ENCODE measurements at places on chromosomes 5 and 9.

GRCh38 chr5:73267766-73268435, 94.9 kb downstream of the TMEM174 start:
- no peak for DNase-seq

DNA sequence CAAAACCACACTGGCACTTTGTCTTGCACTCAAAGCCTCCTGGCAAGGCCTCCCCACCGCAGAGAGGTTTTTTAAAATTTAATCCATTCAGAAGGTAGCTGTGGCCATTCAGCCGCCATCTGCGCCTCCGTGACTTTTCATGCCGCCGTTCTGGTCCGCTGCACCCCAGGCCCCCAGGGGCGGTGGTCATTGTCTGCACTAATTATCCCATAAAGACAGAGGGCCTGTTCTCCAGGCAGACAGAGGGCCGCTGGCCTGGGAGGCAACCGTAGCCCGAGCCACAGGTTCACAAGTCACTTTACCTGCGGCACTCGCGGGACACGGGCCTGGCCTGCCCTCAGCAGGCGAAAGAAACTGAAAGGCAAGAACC, 49.4 kb downstream of the EXD3 start:
- no peak for DNase-seq

DNA sequence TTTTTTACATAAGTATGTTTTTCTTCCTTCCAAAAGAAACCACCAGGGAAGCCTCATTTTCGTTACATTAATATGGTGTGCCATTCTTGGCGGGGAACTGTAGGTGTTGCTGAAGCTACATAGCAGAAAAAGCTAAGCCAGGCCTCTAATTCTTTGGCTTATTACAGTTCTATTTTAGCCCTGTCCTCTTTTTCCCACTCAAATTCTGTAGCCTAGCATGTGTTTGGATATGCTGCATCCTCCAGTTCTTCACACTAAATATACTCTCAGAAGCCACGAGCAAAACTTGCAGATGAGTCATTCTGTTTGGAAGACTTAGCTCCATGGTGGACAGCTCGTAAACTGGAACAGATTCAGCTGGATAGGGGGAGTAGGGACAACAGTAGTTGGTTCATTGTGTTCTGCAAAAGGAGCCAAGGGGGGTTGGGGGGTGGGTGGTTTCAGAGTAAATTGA, 369.4 kb downstream of the TMEM161B start:
- peak; percentile 9 for DNase-seq

GRCh38 chr5:78768781-78769380, 120.3 kb upstream of the LHFPL2 start:
- DNase-seq: no peak

DNA sequence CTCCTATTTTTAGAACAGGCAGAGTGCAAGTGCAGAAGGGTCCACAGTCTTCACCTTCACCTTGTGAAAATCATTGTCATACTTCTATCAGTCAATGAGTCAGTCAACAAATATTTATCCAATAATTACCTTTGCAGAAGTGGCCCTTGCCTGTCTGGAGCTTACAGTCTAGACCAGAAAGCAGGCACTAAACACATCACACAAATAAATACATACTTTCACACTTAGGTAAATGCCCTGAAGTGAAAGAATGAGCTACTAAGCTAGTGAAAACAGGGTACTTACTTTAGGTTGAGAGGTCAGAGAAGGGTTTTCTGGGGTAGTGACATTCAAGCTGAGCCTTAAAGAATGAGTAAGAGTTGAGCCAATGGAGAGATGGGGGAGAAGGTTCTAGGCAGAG, 421.9 kb upstream of the ADAMTSL1 start:
- DNase-seq: no peak

DNA sequence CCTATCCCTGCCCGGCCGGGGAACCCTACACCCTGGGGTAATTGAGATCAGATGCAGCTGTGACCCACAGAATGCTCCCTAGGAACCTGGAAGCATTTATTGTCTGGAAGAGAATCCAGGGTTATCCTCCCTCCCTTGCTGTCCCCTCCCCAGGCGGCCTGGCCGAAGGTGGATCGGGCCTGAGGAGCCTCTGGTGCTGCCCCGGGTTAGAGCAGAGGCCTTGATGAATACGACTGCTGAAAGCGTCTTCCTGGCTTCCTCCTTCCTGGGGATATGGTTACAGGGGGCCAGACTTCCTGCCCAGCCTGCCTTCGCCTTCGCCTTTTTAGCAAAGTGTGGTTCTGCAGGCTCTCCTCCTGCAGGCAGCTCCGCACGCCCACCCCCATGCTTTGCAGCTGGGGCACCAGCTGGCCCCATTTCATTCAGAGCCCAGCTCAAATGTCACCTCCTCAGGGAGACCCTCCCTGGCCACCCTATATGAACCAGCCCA, 22.5 kb upstream of the PTGS1 start:
- DNase-seq: no peak

- no peak for DNase-seq
These were observed 58.6 kb downstream of the PCDHGC5 start for GRCh38 chr5:141547488-141547887.

GRCh38 chr5:153490118-153491037, at the start of gene GRIA1:
Gene GRIA1, plus strand, starts transcription at chr5:153490670.
- DNase-seq: no peak

DNA sequence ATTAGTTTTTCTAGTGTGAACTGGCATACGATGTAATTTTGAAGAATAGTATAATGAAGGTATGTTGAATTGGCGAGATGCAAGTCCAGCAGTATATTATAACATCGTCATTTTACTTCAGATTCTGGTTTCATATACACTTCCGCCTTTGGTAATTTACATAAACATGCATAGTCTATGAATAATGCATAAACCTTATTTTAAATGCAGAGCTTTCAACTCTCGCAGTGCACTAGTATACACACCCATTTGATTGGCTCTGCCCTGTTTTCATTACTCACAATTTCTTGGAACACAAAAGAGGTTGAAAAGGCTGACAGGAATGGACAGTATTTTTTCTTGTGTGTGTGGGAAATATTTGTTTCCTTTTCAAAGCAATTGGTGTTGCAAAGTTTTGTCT, 128.9 kb upstream of the CCNH start:
- peak; percentile 18 for DNase-seq

DNA sequence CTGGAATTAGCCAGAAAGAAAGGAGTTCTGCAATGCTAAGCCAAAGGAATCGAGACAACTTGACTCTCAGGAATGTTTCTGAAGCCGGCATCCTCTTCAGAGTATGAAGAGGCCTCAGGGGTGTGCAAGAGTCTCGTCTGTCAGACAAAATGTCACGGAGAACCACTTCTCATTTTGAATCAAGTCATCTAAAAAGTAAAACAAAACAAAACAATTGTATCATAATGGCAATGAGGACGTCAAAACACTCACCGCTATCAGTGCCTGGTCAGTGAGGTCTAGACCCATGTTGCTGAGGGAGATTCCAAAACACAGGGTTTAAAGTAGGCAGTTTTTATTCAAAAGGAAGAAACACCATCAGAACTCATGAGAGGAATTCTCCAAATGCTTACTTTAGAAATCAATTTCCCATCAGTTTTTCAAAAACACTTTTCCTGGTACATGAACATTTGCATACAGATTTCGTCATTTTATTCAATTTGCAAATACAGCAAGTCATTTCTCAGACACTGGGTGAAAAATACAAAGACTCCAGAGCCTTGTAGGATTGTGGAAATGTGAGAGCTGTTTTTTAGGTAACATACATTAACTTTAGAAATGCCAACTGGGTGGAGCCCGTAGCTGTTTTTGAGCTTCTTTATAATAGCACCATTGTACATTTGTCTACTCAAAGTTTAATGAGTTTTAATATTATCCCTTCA, 89.5 kb upstream of the MAP3K1 start:
- no peak for DNase-seq

DNA sequence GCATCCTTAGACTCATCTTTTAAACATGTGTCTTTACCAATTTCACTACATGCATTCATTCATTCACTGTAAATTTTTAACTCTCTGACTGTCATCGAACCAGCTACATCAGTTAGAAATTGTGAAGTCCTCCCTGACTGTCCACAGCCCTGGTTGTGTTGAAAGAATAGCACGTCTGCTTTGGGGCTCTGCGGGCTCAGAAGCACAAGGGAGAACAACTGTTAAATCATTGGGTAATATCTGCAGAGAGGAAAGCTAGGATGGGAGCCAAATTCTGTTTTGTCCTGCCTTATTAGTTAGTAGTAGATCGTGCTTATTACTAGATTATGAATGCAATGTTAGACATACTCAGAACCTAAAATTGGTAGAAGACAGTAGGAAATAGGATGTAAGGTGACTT, 26.3 kb upstream of the FAM120AOS start:
- no peak for DNase-seq

- peak; percentile 67 for DNase-seq
These were observed 23.1 kb upstream of the CNOT6 start for GRCh38 chr5:180470966-180471582.

- no peak for DNase-seq
These were observed 155.0 kb downstream of the NPR3 start for GRCh38 chr5:32866138-32866537.

DNA sequence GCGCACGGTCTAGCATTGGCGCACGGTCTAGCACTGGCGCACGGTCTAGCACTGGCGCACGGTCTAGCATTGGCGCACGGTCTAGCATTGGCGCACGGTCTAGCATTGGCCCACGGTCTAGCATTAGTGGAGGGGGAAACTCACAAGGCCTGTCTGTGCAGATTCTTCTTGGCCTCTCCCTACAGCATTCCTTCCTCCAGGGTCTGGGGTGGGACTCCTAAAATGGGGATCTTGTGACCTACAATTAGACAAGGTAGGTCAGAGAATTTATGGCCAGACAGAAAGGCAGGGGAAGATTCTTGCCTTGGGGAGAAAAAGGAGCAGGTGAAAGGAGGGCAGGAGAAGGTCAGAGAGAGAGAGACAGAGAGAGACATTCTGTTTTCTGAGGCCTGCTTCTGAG, 5.4 kb upstream of the GBGT1 start:
- DNase-seq: no peak

DNA sequence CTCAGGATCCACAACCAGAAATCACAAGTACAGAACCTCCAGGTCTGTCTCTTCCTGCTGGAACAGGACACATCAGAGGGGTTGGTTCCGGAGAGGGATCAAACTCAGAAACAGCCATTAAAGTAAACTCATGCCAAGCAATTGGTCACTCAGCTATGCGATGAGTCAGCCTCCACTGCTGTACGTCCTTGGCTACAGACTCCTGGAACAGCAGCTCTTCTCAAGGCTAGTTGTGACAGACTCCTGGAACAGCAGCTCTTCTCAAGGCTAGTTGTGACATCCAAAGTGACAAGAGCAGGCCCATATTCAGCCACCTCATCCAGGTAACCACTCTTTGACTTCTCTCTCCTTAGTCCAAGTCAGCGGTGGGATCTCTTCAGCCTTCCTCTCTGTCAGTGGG, at the start of gene SPINK13:
Gene SPINK13 (plus strand): TSS at position 229 of the 400 bp plus-strand sequence. CDS start 1,279 bp downstream, outside the sequence.
- DNase-seq: no peak

DNA sequence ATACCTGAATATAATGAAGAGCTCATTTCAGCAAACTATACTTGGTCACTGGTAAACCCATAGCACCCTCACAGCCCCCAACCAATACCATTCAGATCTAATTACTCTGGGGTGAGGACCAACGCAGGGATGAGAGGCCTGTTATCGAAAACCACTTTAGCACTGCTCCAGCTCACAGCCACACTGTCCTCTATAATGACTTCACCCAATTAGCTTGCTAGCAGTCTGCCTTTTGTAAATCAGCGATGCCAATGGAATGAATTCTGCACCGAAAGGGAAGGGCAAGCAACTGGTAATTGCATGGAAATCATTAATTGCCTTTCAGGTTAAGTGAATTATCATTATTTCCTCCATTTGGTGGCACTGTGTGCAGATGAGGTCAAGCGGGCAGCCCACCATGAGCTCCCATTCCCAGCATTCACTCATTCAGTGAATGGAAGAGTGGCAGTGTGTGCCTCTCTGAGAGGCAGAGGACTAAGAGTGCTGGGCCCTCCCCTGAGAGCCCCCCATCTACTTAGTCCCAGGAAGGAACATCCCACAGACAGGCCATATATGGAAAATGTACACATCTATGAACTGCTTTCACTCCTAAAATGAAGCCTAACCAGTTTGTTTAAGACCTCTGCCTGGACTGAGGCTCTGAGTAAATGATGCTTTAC, 262.1 kb downstream of the SPOCK1 start:
- no peak for DNase-seq

DNA sequence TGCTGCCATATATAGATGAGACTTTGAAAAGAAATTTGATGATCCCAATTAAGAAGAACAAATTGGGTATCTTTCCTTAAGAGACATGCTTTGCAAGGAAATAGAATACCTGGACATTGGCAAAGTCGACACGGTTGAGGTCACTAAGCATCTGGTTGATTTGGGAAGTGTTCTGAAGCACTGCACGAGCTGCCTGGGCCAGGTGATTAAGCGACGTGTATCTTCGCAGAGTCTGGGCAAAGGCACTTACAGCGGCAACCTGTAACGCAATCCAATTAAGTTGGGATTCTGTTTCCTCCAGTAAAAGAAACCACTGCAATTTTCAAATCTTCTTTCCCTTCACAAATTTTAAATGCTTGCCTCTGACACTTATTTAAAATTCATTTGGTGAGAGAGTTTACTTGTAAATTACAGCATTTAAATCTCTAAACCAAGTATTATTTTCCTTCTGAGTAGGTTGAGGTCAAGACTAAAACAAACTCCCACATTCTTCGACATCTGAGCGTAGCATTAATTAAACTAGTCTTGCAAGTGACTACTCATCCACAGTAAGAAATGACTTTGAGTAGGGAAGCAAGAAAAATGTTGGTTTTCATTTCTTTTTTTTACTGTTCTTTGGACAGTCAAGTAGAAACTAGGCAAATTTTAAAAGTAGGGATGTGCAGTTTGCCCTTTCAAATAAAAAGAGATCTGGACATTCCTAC, 262.8 kb downstream of the RFX3 start:
- DNase-seq: no peak

DNA sequence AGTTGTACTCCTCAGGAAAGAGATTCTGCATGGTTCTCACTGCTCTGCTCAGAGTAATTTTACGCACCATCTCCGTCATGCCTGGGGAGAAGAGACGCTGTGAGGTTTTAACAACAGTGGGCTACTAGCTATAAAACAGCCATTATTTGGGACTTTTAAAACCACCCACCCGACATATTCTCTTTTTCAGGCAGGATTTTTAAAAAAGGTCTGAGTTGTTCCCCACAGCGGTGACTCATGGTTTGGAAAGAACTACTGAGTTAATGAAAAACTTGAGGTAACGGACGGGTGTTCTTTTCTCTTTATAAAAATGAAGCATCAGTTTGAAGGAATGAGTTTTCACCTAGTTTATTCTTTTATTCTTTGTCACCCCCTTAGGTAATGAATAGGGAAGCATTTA, 61.3 kb downstream of the TTLL11 start:
- no peak for DNase-seq

DNA sequence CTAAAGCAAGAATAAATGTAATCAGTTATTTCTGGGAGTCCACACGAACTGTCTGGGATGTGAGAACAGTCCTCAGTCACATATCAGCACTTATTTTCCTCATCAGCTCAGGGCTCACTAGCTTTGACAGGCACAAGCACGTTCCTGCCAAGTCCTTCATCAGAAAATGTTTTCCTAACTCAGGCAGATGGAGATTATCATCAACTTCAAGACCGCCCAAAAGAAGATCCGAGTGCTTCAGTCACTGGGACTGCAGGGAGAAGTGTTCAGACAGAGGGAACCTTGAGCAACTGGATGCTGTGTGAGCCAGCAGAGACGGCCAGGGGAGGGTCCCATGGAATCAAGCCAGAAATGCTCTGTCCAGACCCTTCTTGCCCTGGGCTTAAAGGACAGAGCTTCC, 189.4 kb downstream of the NXNL2 start:
- no peak for DNase-seq

Measured in T47D (cell line).